ENCODE measurements at places on chromosomes 5 and 9.

DNA sequence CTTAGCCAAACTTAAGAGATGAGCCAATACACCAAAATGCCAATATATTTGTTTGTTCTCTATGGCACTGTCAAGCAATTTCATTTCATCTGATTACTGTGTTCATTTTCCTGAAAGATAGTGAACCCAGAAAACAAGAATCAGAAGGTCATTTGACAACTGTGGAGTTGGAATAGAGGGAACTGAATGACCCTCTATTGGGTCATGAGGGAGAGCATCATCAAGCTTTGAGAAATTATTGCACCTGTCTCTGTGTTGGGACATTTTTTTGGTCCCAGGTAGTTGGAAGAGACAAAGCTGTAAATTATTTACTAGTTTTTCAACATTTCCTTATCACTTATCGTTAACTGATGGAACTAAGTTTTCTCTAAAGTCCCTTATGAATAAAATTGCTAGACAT, 129.4 kb downstream of the GHR start:
- no peak for DNase-seq

DNA sequence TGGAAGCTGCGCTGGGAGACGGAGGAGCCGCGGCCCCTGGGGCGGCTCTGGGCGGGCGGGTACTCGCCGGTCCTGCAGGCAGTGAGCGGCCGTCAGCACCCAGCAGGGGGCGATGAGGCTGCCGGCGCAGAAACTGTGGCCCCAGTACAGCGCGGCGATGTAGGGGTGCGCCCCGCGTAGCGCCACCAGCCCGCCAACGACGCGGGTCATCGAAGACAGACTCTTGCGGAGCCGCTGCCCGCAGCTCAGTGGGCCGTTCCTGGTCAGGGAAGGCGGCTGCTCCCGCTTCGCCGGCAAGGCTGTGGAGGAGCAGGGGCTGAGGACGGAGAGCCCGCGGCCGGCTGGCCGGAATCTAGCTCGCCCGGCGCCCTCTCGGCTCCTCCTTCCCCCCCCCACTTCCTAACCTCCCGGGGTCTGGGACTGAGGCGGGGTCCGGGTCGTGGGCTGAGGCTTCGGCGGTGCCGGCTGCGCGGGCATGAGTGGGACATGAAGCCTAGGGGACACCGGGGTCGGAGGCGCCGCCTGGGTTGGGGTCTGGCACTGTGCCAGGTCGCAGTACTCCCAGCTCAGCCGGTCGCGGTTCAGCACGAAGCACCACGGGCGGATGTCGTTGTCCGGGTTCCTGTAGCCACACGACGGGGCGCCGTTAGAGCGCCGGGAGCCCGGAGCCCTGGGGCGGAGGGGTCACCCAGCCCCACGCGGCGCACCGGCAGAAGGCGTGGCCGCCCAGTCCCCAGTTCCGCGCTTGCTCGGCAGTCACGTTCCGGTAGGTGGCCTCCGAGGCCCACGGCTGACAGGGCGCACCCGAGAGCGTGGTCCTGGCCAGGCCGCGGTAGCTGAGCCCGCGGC, 3.6 kb upstream of the PFN3 start:
- DNase-seq = no peak

DNA sequence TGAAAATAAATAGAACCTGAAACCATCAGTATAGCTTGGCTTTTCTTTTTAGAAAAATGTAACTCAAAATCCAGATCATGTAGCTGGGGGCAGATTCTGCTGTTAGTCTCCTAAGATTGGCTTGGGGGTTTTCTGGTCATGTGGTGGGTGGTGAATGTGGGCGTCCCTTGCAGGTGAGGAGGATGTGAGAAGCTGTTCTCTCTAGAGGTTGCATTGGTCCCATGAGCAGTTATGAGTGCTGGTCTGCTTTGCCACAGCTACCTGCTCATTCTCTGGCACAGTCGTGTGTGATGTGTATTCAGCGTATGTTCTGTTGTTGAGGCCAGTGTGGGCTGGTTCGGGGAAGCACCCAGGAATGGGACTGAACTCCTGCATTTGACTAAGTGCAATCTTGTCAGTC, 466.8 kb downstream of the DIRAS2 start:
- no peak for DNase-seq

DNA sequence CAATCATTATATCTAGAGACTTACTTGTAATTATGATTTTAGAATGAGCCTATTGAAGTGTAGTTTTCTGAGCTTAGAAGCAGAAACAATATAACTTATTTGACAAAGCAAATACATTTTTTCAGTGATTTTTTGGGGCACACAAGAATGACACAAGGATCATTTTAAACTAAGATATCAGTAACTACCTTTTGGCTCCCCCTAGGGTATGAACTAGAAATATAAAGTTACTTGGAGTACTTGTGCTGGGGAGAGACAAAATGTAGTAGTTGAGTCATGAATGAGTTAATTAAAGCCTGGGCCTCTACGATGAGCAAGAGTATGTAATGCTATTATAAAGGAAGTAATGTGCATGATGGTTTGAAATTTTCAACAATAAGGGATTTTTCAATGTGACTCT, 1244.1 kb upstream of the ACO1 start:
- DNase-seq = no peak

- no peak for DNase-seq
Measured at GRCh38 chr9:70484232-70485130, 70.0 kb upstream of the KLF9 start.
